ENCODE measurements at places on chromosomes 2 and 18. TPM values are rescaled to one million over a fixed set of nuclear protein-coding genes. Genes with fewer than 3 reads are reported as not detected.

DNA sequence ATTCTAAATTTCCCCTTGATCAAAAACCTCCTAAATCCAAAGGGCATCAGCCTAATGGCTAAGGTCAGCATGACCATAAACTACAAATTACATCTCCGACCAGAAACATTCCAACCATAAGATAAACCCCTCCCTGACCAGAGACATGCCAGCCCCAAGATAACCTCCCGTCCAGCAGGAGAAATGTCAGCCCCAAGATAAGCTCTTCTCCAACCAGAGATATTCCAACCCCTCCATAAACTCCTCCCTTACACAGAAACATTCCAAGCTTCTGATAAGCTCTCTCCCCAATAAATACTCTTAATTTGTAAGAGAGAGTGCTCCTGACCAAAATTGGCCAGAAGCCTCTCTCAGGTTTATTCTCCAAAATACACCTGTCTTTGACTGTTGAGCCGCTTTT lies 274.0 kb downstream of the RNF152 start:
- H3K36me3 ChIP-seq = no peaks in the 10 kb centered on the region
- H3K4me1 ChIP-seq = no peaks in the 10 kb centered on the region
- no peaks in the 10 kb centered on the region for H3K27me3 ChIP-seq

DNA sequence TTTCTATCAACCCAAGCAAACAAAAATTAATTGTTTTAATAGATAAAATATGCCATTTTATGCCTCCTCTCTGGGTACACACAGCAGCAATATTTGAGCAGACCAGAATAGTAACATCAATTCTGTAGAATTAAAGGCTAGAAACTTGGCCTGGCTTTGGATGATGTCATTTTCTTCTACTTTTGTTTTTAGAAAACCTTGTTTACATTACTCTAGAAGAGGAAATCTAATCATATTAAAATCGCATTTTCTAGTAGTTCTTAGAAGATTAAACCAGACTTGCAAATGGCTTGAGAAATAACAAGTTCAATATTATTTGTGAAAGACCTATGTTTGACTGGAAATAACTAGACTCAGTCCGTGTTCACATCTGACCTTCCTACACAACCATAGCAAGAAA lies 102.3 kb upstream of the RFX8 start:
- no peak overlapping the region for H3K27ac ChIP-seq
- H3K4me3 ChIP-seq = no peak overlapping the region
- no peaks in the 10 kb centered on the region for H3K36me3 ChIP-seq
- H3K4me1 ChIP-seq = no peaks in the 10 kb centered on the region

MOB4 gene
- total RNA-seq = 36.1 TPM

MC4R gene
- not detected for total RNA-seq

GRCh38 chr2:160920791-160921303 lies 239.4 kb upstream of the TANK start:
- DNase-seq = no peak
- H3K36me3 ChIP-seq = no peaks in the 10 kb centered on the region
- H3K4me1 ChIP-seq = peaks cover 4% of the 10 kb centered on the region
- no peaks in the 10 kb centered on the region for H3K27me3 ChIP-seq
- H3K4me3 ChIP-seq = no peak overlapping the region

- peaks cover 6% of the 10 kb centered on the region for H3K4me1 ChIP-seq
- no peaks in the 10 kb centered on the region for H3K36me3 ChIP-seq
- H3K27me3 ChIP-seq = no peaks in the 10 kb centered on the region
- H3K4me3 ChIP-seq = no peak overlapping the region
- no peak for DNase-seq
- peak overlapping the region; percentile 44 for H3K27ac ChIP-seq
Observed at GRCh38 chr2:65367524-65367923, 64.9 kb downstream of the SPRED2 start.

- H3K36me3 ChIP-seq = no peaks in the 10 kb centered on the region
- no peak overlapping the region for H3K27ac ChIP-seq
- peaks cover 2% of the 10 kb centered on the region for H3K4me1 ChIP-seq
Observed at GRCh38 chr2:203740871-203741281, 34.4 kb downstream of the CD28 start.

Measured in aorta (tissue), 5 donors.